ENCODE measurements at places on chromosomes 16 and 17. TPM values are rescaled to one million over a fixed set of nuclear protein-coding genes. Genes with fewer than 3 reads are reported as not detected.
A peak's percentile ranks its signal among the peaks of the same experiment; 100 is the strongest.

GRCh38 chr16:84677849-84678248 lies 22.0 kb upstream of the USP10 start:
- no peak for DNase-seq

Gene NPIPB5
- polyA plus RNA-seq = 120 TPM

GRCh38 chr16:66681676-66682075 lies 14.9 kb downstream of the CMTM4 start:
- no peak for DNase-seq

- DNase-seq = no peak
These were observed 332 bp upstream of the VPS25 start for GRCh38 chr17:42772945-42773289.

Gene SOX15
- 2.3 TPM for polyA plus RNA-seq

Gene C17orf100
- polyA plus RNA-seq = 3.6 TPM

DNA sequence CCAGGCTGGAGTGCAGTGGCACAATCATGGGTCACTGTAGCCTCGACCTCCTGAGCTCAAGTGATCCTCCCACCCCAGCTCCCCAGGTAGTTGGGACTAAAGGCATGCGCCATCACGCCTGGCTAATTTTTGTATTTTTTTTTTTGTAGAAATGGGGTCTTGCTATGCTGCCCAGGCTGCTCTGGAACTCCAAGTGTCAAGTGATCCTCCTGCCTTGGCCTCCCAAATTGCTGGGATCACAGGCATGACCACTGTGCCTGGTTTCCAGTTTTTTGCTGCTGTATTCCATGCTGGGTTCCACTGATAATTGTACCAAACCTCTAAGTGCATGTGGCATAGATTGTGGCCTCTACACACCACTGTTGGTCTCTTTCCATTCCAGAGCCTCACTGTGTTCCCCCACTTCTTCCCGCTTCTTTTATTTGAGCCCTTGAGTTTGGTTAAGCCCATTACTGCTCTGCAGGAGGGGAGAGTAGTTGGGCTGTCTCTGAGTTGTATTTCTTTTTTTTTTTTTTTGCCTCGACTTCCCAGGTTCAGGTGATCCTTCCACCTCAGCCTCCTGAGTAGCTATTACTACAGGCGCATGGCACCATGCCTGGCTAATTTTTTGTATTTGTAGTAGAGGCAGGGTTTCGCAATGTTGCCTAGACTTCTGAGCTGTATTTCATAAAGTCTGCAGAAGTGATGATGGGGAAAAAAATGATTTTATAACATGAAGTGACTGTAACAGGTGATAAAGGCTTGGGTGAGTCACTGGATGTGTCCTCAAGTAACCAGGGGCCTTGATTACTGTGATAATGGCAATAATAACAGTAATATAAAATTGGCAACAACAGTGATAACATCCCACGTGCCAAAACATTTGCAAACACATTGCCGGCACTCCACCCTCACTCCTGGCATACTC lies 30.0 kb downstream of the EEF2K start:
- no peak for DNase-seq

DNA sequence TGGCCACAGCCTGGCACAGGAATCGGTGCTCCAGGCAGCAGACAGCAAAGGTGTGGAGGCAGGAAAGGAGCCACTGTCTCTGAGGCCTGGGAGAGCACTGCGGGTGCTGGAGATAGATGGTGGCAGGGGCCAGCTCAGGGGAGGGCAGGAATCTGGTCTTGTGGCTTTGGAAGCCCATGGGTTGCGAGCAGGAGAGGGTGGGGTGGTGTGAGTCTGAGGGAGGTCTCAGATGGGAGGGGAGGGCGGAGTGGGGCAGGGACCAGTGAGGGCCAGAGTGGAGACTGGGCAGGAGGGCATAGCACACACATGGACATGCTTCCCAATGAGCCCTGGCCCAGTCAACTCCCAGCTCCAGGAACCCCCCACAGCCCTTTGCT lies 70.1 kb downstream of the SREBF1 start:
- DNase-seq = no peak

Gene TMEM238L
- polyA plus RNA-seq = 0.13 TPM

Gene FOXC2
- polyA plus RNA-seq = 0.70 TPM

- DNase-seq = no peak
These were observed 34.1 kb downstream of the CUEDC1 start for GRCh38 chr17:57920916-57921703.

DNA sequence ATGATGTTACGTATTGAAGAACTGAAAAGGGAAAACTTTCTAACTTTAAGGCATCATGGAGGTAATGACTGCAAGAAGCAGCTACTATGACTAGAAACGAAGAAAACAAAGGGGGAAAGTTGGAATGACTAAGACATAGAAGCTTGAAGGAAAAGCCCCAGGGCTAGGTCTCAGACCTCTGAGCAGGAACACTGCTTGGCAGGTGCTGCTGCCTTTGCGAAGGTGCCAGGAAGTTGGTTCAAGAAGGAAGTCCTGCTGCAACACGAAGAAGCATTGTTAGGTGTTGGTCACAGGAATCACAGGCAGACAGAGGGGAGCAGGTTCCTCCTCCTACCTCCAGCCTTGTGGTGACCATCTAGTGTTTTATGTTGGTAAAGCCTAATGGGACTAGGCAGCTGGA lies 48.1 kb upstream of the HS3ST4 start:
- DNase-seq = no peak

- peak; percentile 65 for DNase-seq
These were observed 51.1 kb upstream of the MEAK7 start for GRCh38 chr16:84555418-84556196.

Gene ACE
- 12.9 TPM for polyA plus RNA-seq

Gene SLC25A11
- polyA plus RNA-seq = 57.1 TPM

- peak; percentile 15 for DNase-seq
These were observed 517 bp downstream of the RUNDC1 start for GRCh38 chr17:42980766-42981397.

Gene PLXDC1
- 9.3 TPM for polyA plus RNA-seq

- DNase-seq = no peak
These were observed 763 bp downstream of the ZKSCAN2 start for GRCh38 chr16:25256695-25257469.

- DNase-seq = no peak
These were observed 55.1 kb upstream of the PABPN1L start for GRCh38 chr16:88921591-88921990.

- peak; percentile 46 for DNase-seq
These were observed 81.0 kb downstream of the TMEM100 start for GRCh38 chr17:55641676-55642081.

- no peak for DNase-seq
These were observed 37.4 kb downstream of the AXIN2 start for GRCh38 chr17:65523853-65524664.

Gene KRTAP1-5
- not detected for polyA plus RNA-seq

DNA sequence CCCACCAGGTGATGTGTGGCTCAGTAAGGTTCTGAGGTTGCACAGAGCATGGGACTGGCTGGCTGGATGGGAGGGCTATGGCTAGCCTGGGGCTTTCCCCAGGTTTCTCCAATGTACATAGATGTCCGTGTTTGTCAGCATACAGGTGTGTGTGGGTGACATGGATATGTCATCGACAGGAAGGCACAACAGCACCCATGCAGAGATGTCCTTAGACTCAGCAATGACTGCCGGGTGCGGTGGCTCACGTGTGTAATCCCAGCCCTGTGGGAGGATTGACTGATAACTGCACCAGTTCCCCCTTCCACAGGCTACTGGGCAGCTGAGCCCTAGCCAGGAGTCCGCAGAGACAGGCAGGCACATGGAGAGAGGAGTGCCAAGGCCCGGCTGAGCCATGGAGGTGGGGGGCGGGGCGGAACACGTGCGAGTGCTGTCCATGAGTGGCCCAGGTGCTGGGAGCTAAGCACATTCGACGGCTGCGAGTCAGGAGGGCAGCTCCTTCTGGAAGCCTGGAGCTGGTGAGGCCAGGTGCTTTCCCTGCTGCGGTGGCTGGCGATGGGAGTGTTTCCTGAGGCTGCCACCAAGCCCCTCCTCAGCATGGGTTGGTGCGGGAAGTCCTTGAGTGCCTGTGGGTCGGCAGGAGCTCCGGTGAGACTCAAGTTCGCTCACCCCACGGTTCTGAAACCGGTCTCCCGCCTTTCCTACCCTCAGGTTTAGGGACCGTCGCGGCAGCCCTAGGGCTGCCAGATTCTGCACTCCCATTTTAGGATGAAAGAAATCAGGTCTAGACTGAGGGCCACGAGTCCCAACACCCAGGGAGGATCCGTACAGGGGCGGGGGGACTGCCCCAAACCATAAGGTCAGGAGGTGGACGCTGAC lies 858 bp upstream of the ASPSCR1 start:
- no peak for DNase-seq

- DNase-seq = no peak
These were observed 43.8 kb downstream of the COPRS start for GRCh38 chr17:31815212-31815730.

- no peak for DNase-seq
These were observed 20.8 kb downstream of the GOSR2 start for GRCh38 chr17:46943501-46944393.

DNA sequence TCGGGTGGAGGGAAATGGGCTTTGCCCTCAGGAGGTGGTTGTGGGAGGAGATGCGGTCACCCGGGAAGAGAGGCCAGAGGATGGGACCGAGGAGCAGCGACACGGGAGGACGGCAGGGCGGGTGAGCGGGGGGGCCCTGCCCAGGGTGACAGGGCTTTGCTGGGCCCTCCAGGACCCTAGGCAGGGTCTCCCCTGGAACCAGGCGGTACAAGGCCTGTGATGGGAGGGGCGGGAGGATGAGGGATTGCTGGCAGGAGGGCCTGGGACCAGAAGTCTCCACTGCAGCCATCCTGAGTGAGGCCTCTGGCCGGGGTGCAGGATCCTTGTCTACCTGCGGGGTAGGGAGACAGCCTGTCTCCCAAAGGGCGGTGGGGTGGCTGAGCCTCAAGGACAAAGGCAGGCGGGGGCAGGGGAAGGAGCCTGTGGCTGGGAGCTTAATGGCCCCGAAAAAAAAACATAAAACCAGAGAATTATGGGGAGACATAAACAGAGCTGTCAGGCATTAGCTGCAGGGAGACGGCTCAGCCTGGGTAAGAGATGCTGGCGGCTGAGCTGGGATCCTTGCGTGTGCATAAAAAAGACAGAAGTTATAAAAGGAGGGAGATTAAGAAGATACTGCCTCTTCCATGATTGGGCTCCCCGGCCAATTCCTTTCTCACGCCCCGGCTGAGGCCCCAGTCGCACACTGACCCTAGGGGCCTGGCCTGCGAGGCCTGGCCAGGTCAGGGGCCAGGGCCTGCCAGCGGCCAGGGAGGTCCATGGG lies 66.7 kb downstream of the SREBF1 start:
- no peak for DNase-seq

DNA sequence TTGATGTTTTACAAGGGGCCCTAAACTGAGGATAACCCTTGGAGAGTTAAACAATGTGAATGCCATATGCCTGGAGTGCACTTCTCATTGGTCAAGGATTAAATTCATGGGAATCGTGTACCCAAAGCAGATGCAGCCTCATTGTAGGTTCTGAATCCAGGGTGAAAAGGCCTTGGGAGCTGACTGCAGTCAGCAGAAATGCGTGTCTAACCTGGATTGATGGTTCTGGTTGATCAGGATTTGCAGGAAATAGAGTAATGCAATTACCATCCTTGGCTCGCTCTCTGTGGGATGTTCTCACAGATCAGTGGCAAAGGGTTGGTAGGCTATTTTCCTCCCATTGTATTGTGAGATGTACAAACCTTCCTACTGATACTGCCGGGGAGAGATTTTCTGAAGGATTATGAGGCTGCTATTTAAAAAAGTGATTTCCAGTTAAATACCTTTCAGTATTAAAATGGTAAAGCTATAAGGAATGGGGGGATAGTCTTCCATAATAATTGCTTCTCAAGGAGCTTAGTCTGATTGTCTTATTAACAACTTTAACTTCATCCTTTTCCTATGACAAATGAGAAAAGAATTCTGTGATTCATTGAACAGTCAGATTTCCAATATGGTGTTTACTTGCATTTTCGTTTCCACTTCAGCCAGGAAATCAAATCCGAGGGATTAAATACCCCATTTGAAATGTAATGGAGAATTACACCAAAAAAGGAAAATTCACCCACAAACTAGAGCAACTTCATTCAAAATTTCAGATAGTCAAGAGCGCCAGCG lies 1028.1 kb upstream of the EEF2KMT start:
- no peak for DNase-seq

DNA sequence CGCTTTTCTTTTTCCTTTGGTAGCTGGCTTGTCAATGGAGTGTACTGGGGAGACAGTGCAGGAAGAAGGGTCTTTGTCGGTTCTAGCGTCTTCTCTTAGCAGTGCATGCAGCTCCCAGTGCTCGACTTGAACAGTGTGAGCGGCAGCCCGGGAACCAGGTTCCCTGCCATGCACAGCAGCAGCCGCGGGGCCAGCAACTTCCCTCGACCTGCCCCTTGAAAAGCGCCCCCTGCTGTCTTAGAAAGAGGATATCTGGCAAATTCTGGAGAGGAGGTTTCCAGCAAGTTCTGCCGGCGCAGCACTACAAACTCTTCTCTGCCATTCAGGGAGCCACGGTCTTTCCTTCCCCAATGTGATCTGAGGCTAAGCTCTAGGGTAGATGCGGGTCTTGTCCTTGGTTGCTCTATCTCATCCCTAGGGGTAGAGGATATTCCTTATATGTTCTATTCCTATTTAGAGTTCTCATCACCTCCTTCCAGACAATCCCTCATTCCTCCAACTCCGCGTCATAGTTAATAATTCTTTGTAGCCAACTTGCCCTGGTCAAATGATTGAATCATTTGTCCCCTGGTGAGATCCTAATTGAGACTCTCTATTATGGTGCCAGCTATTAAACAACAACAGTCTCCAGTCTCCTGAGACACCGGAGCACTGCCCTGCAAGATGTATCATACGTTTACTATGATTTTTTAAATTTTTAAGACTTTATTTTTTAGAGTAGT lies 451.3 kb downstream of the PMP22 start:
- no peak for DNase-seq
